ENCODE measurements at places on chromosomes 2 and 18. TPM values are rescaled to one million over a fixed set of nuclear protein-coding genes. Genes with fewer than 3 reads are reported as not detected.
A peak's percentile ranks its signal among the peaks of the same experiment; 100 is the strongest.

Gene REG1A
- 1.1 TPM for total RNA-seq

GRCh38 chr2:219186754-219187456 lies 8.8 kb downstream of the RETREG2 start:
- no peak for DNase-seq

Gene PXDN
- 226 TPM for total RNA-seq

Gene TEKT4
- total RNA-seq = not detected

GRCh38 chr18:42086288-42086687 lies 131.3 kb downstream of the PIK3C3 start:
- no peak for DNase-seq

DNA sequence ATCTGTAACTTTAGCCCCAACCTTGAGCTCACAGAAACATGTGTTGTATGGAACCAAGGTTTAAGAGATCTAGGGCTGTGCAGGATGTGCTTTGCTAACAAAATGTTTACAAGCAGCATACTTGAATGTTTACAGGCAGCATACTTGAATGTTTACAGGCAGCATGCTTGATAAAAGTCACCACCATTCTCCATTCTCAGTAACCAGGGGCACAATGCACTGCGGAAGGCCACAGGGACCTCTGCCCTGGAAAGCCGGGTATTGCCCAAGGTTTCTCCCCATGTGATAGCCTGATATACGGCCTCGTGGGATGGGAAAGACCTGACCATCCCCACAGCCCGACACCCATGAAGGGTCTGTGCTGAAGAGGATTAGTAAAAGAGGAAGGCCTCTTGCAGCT lies 52.4 kb downstream of the LONRF2 start:
- no peak for DNase-seq

GRCh38 chr2:133408671-133409070 lies 159.6 kb downstream of the NCKAP5 start:
- DNase-seq = no peak

- no peak for DNase-seq
Measured at GRCh38 chr18:24490539-24490938, 30.1 kb downstream of the HRH4 start.

GRCh38 chr2:1972422-1972821 lies 228.1 kb upstream of the PXDN start:
- no peak for DNase-seq

DNA sequence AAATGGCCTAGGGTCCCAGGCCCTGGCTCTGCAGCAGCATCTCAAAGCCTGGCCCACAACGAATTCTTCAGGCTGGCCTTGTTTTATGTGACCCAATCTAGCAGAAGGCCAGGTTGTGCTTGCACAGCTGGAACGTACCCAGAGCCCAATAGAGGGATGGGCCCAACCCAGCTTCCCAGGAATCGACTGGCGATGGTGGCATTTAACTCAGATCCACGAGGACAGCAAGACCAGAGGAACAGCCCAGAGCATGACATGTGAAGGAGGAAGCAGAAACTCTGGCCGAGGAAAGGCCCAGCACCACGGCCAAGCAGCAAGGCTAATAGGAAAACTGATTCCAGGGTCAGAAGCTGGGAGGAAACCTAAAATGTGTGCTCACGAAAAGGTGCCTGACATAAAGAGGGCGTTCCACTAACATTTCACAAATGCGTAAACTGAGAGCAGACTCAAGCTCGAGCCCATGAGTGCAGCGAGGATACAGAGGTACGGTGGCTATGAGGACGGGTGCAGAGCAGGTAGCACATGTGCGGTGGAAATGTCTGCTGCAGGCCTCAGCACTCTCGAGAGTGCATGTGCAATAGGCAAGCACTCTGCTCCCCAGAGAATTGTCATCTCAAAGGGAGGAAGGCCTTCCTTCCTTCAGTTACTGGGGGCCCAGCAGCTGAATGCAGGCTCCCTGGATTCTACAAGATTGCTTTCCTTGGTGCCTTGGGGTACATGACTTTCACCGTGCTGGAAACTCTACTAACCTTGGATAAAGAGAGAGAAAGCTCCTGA lies 156.9 kb upstream of the GLI2 start:
- no peak for DNase-seq

DNA sequence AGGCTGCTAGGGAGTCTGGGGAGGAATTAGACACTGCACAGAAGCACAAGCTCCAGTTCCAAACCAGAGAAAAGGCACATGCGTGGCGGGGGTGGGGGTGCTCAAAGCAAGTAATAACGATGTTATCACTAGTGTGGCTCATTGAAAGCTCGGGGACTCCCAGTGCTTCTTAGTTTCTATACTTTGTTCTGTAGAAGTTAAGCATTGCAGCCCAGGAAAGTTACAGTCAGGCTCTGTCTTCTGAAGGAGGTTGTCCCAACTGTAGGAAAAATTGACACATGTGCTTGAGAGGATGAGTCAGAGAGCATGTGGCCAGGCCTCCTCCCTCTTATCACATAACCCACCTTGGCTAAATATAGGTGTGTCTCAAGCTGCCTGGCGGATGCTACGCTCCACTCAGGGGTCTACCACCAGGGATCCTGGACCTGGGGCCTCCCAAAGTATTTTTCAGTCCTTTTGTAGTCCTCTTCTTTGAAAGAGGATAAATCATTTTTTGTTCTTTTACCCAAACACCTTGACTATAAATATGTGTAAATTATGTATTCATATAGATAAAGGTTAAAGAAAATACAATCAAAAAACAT lies 3.8 kb downstream of the GALNT5 start:
- DNase-seq = no peak

GRCh38 chr2:226115102-226115831 lies 684.4 kb downstream of the IRS1 start:
- DNase-seq = no peak

DNA sequence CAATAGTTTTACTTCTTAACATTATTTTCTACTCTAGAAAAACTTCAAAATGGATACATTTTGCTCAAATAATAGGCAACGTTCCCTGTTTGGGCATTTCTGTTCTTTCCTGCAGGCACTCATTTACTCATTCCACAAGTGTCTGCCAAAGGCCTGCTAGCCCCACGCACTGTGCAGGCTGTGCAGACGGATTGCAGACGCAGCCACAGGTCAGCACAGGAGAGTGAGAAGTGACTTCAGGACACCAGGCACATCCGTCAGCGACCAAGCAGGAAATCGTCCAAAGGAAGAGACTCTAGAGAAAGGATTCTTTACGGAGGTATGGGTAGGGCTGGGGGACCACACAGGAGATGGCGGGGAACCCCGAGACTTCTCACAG lies 103.0 kb upstream of the AGAP1 start:
- no peak for DNase-seq

DNA sequence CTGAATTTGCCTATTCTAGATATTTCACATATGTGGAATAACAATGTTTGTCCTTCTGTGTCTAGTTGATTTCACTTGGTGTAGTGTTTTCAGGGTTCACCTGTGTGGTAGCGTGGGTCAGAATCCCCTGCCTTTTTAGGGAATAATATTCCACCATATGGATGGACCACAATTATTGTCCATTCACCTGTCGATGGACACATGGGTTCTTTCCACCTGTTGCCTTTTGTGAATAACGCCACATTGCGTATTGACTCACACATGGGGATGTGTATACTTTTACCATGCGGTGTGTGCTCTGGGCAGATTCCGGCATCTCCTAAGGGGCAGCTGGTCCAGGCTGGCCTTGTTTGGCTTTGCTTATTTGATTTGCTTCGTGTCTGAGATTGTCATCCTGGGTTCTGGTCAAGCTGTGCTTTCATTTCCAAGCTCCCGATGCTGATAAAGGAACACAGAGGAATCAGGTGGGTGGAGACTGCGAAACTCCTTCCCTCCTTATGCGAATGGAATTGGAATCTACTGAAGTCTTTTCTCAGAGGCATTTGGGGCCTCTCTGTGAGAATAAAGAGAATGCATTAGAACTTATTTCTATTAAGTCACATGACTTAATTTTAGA lies 18.9 kb upstream of the ALLC start:
- no peak for DNase-seq

Gene M1AP
- 0.81 TPM for total RNA-seq

- DNase-seq = no peak
Measured at GRCh38 chr2:120204945-120205670, 18.1 kb downstream of the TMEM185B start.

Gene C1QL2
- total RNA-seq = not detected

GRCh38 chr2:209472112-209472832 lies 48.4 kb downstream of the MAP2 start:
- no peak for DNase-seq

- DNase-seq = peak; percentile 23
Measured at GRCh38 chr18:11147371-11147951, 1.9 kb downstream of the PIEZO2 start.

Gene DTNA
- 29.5 TPM for total RNA-seq

DNA sequence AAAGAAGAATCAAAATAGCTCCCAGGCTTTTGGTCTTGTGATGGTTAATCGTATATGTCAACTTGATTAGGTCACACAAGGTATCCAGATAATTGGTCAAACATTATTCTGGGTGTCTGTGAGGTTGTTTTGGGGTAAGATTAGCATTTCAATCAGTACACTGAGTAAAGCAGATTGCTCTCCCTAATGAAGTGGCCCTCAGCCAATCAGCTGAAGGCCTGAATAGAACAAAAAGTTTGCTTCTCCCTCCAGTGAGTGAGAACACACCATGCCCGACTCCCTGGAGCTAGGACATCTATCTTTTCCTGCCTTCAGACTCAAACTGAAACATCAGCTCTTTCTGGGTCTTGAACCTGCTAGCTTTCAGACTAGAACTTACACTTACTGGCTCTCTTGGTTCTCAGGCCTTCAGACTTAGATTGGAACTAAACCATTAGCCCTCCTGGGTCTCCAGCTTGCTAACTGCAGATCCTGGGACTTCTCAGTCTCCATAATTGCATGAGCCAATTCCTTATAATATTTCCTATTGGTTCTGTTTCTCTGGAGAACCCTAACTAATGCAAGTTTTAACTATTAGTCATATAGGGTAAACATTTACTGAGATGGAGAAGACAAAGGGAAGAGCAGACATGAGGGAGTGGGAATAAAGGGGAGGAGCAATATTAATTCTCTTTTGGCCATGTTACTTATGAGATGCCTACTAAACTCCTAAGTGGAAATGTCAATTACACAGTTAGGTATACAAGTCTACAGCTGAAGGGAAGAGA lies 25.5 kb downstream of the LNPK start:
- DNase-seq = no peak

DNA sequence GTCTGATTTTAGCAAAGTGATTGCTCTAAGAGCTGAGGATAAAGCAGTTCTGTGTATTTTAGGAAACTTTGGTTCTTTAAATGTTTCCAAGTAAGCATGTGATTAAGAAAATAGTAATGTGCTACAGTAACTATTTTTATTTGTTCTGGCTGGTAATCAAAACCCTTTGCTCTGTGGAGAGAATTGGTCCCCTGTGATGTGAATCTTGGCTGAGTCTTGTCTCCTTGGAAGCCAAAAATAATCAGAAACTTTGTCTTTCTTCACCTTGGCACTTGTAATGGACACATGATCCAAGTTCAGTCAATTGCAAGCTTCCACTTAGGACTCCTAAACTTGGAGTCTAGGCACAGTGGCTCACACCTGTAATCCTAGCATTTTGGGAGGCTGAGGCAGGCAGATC lies 422.7 kb upstream of the CDH20 start:
- no peak for DNase-seq

- no peak for DNase-seq
Measured at GRCh38 chr2:167253025-167253424, 364.7 kb downstream of the XIRP2 start.

Gene FBXO36
- 3.4 TPM for total RNA-seq

Gene TXNDC2
- not detected for total RNA-seq

Gene TEX44
- total RNA-seq = not detected

Gene POTEJ
- total RNA-seq = not detected

Gene HOXD13
- 0.17 TPM for total RNA-seq

DNA sequence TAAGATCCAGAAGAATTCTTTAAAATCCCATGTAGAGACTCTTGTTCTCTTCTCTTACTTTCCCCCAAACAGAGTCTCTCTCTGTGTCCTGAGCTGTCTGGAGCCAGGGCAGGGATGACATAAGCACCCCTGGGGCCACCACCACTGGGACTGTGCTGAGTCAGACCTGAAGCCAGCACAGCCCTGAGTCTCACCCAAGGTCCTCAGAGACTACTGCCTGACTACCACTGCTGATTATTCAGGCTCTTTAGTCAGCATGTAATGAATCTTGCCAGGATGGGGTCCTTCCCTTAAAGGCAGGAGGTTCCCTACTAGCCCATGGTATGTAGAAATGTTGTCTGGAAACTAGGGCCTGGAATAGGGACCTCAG lies 34.9 kb upstream of the DYNC1I2 start:
- DNase-seq = no peak

Gene UGT1A8
- not detected for total RNA-seq

GRCh38 chr2:203476881-203477280 lies 58.2 kb downstream of the RAPH1 start:
- DNase-seq = no peak

DNA sequence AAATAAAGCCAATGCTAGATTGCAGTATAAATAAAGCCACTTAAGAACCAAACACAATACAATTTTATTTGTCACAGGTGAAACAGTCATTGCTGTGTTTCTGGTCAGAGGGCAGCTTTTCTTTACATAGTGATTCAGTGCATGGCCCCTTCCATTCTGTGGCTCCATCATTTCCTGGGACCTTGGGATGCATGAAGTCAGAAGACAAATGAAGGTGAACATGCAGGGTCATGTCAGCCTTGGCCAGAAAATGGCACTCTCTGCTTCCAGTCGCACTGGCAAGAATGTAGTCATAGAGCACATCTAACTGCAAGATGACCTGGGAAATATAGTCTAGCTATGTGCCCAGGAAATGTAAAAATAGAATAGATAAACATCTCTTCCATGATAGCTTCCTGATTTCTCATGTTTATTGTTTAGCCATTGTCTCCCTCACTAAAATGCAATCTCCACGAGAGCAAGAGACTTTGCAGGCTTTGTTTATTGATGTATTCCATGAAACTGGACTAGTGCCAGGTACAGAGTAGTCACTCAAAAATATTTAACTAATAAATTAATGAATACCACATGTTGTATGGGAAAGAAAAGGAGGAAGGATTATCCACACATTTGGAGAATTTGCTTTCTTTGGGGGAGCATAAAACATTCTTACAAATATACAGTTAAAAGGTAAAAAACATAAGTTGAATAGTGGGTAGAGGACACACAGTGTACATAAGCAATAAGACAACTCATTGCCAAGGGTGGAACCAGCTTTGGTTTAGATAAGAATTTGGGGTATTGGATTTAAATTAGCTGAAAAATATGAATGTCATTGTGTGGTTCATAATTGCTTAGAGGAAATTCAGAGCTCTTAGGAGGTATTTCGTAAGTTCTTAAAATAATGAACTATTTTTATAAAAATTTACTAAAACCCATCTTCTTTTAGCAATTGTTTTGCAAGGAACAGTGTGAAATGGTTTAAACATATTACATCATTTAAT lies 343.8 kb downstream of the PID1 start:
- DNase-seq = no peak

Gene PSTPIP2
- 0.20 TPM for total RNA-seq

Measured in glutamatergic neuron (in vitro differentiated cells).